ENCODE measurements at places on chromosomes 2 and 18.

GRCh38 chr18:3177902-3178687 lies 41.7 kb downstream of the MYOM1 start:
- DNase-seq: no peak

DNA sequence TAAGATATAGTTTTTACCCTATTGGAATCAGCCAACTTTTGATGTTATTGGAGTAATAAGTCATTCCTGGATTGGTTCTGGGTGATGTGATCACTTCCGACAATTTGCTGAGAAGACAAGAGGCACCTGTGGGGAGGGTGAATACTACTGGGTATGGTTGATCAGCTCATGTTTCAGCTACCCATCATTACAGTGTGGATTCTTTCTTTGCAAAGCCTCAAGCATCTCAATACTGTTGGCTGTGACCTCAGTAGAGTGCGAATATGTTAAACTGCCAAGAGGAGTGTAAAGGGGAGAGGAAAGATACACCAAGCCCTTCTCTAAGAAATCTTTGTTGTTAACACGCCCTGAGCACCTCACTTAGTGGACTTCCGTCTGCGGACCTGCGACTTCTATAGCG lies 317.7 kb downstream of the TDRD15 start:
- no peak for DNase-seq

GRCh38 chr2:196041786-196042185 lies 26.9 kb downstream of the DNAH7 start:
- no peak for DNase-seq

- DNase-seq: no peak
Observed at GRCh38 chr18:75114231-75114764, 94.6 kb downstream of the PTGR3 start.

DNA sequence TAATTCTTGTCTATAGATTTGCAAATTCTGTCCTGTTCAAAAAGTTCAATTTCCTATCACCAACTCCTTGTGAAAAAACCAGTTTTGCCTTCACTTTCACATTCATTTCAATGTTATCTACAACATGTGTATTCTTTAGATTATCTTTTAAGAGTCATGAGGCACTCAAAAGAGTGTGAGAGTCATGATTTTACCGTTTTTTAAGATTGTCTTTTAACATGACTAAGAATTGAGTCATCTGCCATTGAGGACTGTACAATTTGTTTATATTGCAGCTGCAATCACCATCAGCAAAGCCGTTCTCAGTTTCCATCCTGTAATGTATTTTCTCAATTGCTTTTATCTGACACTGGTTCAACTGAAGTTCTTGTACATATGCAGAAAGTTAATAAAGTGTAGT lies 275.8 kb downstream of the LNPK start:
- DNase-seq: no peak

DNA sequence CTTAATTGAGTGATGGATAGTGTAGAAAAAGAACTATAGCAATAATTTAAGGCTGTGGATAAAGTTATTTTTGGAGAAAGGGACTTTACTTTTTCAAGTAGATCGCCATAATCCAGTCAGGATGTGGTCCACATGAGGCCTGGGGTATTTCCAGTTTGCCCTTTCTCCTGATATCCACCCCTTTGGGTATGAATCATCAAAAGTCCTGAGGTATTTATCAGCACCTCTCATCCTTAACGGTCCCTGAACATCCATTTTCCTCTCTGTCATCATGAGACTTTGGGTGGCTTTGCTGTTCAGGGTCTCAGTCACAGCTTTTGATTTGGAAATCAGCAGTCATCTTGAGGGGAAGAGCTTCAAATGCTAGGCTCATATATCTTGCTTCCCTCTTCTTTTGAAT lies 39.3 kb upstream of the ELAC1 start:
- DNase-seq: no peak

DNA sequence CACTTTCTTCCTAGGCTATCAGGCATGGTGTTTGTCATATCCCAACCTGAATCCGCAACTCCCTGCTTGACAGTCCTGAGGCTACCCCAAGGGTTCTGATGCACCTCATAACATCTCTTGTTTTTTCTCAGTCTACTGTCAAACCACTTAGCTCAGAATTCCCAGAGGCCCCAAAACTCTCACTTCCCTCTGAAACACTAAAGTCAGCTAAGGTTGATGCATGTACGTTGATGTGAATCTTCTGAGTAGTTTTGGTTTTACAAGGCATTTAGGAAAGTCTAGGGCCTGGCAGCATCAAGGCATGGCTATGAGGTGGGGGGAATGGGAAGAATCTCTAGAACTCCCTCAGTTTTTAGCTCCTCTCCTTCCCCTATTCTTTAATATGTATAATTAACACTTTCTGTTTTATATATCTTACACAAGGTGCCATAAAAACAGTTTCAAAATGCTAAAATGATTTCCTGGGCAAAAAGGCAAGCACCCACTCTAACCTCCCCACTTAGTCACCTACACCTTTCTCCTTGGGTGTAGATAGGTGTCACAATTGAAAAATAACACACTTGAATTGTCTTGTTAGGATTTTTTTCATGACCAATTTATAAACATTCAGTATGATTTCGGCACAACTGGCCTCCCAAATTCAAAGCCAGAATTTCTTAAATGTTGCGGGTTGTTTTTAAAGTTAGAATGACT lies 71.4 kb upstream of the TANK start:
- no peak for DNase-seq

DNA sequence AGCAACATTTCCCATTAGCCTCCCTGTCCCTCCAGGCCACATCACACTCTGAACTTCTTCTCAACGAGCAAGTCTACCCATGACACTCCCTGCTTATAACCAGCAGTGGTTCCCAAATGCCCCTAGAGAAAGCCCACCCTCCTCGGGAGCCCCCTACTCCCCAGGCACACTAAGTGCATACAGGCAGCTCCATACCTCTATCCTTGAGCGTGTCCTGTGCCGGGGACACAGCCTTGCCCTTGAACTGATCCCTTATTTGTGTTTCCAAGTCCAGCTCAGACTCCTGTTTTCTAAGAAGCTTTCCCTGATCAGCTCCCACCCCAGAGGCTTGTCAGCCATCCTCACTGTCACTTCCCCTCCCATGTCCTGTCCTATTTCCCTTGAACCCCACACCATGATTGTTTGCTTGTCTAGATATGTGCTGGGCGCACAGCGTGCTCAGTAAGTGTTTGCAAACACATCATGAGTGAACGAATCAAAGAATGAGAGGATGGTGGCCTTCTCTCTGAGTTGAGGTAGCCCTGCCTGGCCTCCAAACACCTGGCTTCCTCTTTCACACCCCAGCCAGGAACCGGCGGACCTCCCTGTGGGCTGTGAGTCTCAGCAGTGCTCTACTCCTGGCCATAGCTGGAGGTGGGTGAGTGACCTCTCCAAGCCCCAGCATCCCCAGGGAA lies 2.1 kb downstream of the TEX51 start:
- DNase-seq: no peak

- no peak for DNase-seq
Observed at GRCh38 chr2:212173331-212173730, 365.3 kb downstream of the ERBB4 start.

All from kidney glomerular epithelial cell (primary cell).